Activated T-helper 2 cell treated with anti-CD3 and anti-CD28 coated beads, Interferon-gamma antibody, Interleukin-2, Interleukin-4, amounts not matched to agents 10 μg/mL and 5 μg/mL and 100 μg/mL, durations not matched to agents 14 hours and 24 hours and 36 hours (primary cell): ENCODE measurements at places on chromosomes 6 and 20.

GRCh38 chr6:108958900-108959770 is 110.9 kb downstream of the ARMC2 start:
- DNase-seq: no peak

DNA sequence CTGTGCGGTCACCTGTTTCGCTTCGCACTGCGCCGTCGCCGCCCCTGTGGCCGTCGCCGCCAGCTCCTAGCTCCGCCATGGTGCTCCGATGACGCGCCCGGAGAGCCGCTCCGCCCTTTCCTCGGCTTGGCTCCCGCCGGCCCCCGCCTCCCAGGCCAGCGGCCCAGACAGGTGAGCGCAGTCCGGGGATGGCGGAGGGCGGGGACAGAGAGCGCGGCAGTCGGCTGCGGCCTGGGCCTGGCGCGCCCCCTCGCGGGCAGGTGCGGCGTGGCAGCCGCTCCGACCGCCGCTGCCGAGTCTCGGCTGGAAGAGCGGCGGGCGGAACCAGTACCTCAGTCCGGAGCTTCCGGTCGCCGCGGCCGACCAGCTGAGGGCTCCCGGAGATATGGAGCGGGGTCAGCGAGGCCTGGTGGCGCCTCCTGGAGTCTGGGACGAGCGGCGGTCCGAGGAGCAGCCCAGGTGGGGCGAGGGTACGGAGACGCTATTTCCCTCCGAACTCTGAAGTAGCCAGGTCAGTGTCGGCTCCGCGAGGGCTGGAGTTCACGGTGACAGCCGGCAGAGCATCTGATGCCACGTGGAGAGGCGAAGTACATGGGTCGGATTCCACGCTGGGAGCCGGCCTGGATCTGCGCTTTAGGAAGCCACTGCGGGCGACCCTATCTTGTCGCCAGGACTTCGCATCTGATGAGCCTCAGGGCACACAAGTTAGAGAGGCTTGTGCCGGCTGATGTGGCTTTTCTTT is at the start of gene MAP7:
MAP7 (minus strand) TSS at position 93 of the 742 bp plus-strand sequence; CDS start at position 79, 14 bp downstream.
- peak; percentile 44 for DNase-seq

DNA sequence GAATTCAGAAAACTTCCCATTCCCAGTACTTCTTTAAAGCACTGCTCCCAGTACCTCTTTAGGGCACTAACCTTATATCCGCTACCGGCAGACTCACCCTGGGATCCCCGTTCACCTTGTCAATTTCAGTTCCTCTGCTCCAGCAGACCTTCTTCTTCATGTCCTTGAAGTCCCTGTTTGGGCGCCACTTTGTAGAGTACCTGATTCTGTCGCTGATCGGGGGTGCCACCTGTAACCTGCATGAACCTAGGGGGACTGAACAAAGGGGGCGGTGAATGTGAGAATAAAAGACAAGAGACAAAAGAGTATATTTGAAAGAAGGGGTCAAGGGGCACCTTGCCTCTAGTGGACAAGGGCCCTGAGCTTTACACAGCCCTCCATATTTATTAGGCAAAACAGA is 4.9 kb upstream of the GINS1 start:
- no peak for DNase-seq

DNA sequence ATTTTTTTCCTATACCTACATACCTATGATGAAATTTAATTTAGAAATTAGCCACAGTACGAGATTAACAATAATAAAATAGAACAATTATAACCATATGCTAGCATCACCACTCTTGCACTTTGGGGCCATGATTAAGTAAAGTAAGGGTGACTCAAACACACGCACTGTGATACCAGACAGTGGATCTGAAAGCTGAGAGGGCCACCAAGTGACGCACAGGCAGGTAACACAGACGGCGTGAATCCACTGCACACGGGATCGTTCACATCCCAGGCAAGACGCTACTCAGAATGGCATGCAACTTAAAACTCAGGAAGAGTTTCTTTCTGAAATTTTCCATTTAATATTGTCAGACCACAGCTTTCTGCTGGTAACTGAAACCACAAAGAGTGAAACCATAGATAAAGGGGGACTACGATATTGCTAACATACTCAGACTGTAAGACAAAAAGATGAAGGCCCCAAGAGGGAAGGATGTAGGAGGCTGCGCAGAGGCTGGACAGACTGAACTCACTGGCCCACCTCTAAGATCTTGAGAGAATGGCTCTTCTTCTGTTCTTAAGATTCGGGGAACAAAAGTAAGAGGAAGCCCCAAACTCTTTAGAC is 17.9 kb downstream of the RRBP1 start:
- no peak for DNase-seq

DNA sequence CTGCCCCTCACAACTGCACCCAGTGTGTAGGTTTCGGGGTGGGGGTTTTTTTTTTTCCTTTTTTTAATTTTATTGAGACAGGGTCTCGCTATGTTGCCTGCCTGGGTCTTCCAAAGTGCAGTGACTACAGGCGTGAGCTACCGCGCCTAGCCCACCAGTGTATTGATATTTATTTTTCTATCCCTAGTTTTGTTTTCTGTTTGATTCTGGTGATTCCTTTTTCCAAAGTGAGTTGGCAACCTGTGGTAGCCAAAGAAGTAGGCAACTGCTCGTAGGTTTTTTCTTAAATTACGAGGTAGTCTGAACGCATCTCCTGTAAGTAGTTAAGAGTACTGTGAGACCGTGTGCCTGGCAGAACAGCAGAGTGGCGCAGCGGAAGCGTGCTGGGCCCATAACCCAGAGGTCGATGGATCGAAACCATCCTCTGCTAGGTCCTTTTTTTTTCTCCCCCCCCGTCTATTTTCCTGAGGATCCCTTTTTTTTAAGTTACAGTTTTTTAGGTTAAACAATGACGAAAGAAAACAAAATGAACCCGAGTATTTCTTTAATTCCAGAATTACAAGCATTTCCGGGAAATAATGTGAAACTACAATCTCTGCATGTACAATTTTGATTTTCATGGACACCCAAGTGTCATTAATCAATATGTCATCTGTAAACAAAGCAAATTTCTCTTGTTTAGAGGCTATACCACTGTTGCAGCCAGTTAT is 78.7 kb upstream of the BTN3A2 start:
- peak; percentile 72 for DNase-seq

DNA sequence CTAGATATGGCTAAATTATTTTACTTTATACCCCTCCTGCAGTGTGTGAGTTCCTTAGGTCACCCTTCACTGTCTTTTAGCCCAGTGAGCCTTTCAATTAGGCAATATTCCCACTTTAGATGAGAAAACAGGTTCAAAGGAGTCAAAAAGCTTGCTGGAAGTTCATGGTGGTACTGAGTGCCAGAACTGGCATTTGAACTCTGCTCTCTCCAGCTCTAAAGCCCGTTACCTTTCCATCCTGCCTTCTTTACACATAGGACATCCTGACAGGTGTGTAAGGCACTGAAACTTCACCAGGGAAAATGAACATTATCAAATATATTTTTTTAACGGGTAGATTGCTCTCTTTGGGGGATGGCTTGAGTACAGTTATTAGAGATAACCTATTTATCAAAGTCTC is 11.2 kb upstream of the TMEM217 start:
- DNase-seq: no peak

- DNase-seq: no peak
Observed at GRCh38 chr6:52356017-52356416, 5.9 kb upstream of the PAQR8 start.

GRCh38 chr6:10210052-10210451 is 204.8 kb downstream of the TFAP2A start:
- DNase-seq: no peak

DNA sequence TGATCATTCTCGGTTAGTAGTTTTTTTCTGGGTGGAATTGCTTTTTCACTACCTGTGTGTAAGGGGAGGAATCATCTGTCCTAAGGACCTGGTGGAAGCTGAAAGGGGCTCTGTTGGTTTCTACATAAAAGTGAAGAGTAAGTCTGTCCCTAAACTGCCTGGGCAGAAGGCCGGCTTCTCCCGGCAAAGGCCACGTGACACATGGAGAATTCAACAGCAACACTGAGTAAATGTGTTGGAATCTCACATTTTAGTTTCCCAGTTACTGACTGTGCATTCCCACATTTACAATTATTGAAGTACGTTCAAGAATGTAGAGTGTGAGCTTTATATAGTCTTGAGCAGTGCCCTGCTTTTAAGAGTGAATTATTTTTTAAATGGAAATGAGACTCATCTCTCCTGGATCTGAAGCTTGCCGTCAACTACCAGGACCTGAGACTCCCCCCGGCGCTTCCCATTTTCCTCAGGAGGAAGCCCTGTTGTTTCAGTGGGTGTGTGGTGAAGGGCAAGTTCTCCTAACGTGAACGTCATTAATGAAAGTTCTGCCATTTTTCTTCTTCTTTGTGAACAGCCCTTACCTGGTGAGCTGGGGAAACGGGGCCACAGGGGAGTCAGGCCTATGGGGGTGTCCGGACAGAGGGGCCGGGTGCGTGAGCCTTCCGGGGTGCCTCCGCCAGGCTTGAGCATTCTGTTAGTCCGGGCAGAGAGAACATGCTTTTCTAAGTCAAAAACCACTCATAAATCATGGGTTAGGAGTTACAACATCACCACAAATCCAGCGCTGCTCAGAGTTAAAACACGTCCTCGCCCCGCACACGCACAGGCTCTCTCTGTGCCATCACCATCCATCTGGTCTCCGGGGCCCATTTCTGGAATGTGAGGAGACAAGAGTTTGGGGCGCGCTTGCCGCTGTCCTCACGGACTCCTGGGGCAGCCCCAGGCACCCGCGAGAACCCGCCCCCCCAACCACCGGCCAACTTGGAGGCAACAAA is 56.6 kb upstream of the SMOC2 start:
- DNase-seq: no peak

DNA sequence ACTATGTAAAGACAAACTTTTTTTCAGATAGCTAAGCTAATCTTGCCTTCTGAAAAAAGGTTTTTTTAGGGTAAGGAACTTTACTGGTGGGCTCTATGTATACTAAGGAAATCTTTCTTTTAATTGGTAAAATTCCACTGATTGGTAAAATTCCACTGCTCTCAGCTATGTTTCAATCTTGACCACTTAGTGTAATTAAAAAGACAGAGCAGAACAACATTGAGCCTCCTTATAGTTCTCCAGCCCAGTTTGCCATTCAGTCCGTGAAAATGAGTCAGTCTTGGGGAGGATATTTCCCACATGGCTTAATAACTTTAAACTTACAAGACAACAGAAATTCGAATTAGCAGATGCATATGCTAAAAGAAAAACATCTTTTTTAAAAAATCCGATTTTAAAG is 92.7 kb downstream of the EYA4 start:
- no peak for DNase-seq

GRCh38 chr20:40307997-40308396 is 381.0 kb downstream of the MAFB start:
- DNase-seq: no peak

DNA sequence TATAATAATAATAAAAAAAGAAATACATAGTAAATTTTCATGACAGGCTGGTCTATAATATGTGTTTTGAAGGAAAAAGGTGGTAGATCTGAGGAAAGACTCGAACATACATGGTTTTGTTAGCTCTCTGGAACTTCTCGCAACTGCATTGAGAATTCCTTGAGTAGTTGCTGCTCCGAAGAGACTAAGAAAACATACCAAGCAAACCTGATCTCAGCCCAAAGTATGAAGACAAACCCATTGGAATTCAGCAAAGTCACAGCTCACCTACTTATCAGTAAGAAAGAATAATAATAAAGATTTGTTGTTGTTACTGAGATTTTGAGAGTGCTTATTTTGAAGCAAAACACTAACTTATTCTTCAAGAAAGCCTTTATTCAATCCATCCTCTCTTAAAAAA is 1107.1 kb upstream of the EYS start:
- DNase-seq: no peak

DNA sequence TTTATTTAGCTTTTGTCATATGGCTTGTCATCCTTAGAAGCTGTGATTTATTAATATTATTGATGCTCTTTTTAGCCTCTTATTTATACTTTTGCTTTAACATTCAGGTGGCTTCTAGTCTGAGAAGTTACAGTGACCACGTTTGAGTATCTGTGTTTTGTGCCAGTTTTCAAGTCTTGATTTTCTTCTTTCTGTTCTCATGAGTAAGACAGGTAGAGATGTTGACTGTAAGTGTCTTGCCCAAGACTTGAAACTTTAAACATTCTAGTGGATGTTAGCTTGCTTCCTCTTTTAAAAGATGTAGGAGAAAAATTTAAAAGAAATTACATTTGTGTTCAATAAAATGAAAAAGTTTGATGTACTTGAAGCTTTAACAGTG is 122.6 kb downstream of the LRRC1 start:
- DNase-seq: no peak

GRCh38 chr6:135475292-135475886 is 22.2 kb downstream of the AHI1 start:
- no peak for DNase-seq

DNA sequence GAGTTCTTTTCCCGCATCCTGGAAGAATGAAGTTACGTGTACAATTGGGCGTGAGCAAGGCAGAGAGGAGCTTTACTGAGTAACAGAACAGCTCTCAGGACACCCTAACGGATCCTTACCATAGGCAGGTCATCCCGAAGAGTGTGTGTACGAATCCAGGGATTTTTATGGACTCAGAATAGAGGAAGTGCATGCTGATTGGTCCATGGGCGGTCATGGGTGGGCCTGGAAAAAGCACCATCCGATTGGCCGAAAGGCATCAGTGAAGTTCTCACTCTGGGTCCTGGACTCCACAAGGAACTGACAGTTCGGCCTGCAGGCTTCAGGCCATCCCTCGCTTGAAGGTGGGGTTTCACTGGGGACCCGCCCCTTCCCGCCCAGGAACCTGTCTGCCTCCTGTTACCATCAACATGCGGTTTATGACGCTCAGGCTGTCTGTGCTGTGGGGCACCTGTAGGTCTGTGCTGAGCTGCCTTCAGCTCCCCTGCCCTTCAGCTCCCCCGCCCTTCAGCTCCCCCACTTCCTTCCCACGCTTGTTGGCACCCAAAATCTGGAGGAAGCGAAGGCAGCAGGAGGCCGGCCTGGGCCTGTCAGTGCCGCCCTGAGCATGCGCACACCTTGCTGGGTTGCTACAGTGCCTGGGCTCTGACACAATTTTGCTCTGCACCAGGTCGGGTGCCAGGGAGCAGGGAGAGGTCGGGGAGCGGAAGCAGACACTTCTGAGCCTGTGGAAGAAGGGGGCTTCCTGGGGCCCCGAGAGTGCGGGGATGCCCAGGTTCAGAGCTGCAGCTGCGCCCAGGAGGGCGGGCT is 57.9 kb upstream of the MANEA start:
- no peak for DNase-seq

DNA sequence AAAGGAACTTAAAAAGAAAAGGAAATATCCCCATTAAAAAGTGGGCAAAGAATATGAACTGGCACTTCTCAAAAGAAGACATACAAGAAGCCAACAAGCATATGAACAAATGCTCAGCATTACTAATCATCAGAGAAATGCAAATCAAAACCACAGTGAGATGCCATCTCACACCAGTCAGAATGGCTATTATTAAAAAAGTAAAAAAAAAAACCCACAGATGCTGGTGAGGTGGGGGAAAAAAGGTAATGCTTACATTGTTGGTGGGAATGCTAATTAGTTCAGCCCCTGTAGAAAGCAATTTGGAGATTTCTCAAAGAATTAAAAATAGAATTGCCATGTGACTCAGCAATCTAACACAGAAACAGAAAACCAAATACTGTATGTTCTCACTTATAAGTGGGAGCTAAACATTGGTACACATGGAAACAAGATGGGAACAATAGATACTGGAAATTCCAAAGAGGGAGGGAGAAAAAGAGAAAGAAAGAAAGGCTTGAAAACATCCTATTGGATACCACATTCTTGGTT is 437.1 kb downstream of the GRIK2 start:
- no peak for DNase-seq

- DNase-seq: no peak
Observed at GRCh38 chr20:62719250-62719935, 10.8 kb downstream of the NTSR1 start.
